ENCODE measurements at places on chromosomes 7 and 10. TPM values are rescaled to one million over a fixed set of nuclear protein-coding genes. Genes with fewer than 3 reads are reported as not detected.

DNA sequence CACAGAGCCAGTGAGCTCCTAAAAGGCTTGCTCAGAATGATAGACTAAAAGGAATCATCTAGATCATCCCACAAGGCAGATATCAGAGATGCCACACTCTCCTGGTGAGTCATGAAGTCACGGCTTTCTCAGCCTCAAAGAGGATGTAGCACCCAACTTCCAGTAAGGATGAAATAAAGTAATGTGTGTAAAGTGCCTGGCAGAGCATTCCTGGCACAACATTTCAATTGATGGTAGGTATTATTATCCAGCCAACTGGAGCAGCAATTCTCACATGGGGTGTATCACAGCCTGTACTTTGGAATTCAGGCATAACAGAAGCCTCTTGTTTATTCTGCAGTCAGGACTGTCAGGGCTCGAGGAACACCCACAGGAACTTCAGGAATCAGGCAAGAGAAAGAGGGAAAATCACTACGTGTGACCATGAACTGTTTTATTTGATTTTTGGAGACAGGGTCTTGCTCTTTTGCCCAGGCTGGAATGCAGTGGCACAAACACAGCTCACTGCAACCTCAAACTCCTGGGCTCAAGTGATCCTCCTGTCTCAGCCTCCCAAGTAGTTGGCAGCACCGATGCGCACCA, 5.3 kb upstream of the NAT16 start:
- no peak for DNase-seq

ZNF853 gene
- total RNA-seq: 5.0 TPM

TBATA gene
- total RNA-seq: not detected

GPR26 gene
- not detected for total RNA-seq

- DNase-seq: no peak
Observed at GRCh38 chr10:98144985-98145384, 10.5 kb downstream of the R3HCC1L start.

ITGB8 gene
- 17.7 TPM for total RNA-seq

DNA sequence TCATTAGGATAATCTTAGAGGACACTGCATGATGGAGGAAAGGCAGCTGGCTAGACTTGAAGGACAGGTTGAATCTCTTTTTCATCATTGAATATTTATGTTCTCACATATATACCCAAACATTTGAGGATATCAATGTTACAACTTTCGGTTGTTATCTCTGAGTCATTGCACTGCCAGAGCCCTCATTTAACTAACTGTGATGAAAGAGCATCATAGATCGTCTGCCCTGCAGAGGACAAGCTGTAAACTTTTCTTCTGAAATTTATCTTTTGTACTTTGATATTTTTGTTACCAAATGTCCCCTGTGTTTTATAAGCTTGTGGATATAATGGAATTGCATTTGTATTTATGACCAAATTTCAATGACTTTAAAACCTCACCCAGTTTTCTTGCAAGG, 298.7 kb downstream of the PHF14 start:
- DNase-seq: no peak

AKR1C2 gene
- total RNA-seq: 51.7 TPM

PNLIPRP2 gene
- not detected for total RNA-seq

DNA sequence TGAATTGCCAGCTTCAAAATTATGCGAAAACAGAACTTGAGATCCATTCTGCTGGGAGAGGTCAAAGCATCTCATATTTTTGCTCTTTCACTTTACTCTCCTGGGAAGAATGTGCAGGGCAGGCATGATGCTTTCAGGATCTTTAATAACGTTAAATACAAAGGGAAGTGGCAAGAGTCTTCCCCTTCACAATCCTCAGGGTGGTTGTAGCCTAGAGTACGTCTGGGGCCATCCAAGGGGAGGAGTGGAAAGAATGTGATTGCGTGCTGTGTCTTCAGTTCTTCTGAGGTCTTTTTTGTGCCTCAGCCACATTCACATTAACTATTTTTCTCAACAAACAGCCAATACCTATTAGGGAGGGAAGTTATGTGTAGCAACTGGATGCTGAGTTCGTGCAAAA, 207.3 kb downstream of the HGF start:
- DNase-seq: no peak

AGAP9 gene
- total RNA-seq: 13.1 TPM

DNA sequence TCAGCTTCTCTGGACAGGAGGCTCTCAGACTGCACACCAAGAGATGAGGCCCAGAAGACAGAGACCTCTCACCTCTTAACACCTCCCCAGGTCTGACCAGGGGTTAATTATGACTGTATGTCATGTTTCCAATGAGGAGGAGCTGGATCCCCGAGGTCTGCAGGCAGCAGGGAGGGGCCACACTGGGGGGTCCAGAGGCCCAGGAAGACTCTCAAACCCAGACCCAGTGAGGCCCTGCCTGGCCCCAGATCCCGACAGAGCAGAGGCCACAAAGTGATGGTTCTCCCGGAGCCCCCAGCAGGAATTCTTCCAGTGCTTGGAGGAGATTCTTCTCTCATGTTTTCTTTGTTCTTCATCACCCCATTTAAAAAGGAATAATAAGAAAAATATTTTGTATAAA, 28.8 kb downstream of the PTPRN2 start:
- no peak for DNase-seq

DNA sequence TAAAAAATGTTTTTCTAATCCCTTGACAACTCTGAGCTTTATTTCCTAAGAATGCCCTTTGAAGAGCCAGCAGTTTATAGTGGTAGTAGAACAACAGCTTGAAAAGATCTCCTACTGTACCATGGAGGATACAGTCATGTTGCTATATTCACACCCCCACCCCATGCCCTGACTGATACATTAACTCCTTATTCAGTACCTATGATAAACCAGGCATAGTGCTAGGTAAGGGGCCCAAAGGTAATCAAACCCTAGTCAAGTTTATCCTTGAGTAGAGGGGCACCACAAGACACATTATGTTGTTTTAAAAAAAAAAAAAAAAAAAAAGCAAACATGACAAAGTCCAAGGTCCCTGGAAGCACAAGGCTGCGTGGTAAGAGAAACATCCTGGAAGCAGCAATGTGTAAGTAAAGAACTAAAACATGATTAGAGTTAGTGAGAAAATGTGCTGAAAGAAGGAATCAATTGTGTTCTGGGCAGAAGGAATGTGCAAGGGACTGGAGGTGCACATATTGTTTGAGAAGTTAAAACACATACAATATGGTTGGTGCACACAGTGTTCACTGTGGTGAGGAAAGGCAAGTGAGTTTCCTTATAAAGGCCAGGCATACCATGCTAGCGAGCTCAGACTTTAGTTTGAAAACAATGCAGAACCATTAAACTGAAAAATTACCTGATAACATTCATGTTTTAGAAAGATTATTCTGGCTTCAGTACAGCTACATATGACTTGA, 51.2 kb downstream of the PDE1C start:
- no peak for DNase-seq

OR6V1 gene
- not detected for total RNA-seq
